Astrocyte (in vitro differentiated cells and primary cell): ENCODE measurements at places on chromosomes 2 and 18. TPM values are rescaled to one million over a fixed set of nuclear protein-coding genes. Genes with fewer than 3 reads are reported as not detected.

DNA sequence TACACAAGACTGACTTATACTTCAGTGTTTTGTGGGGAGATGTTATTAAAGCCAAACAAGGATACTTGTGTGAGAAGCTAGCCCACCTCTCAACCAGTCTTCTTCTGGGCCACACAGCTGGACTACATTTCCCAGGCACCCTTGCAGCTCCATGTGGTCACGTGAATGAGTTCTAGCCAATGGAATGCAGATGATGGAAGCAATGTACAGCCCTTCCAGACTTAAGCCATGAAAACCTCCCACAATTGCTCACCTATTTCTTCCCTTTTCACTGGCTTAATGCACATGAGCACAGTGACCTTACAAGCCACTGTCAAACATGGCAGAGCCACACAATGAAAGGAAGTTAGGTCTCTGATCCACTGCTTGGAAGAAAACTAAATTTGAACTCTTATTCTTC, 20.4 kb upstream of the FEZ2 start:
- no peaks in the 10 kb centered on the region for H3K27me3 ChIP-seq
- no peaks in the 10 kb centered on the region for H3K36me3 ChIP-seq
- no peak overlapping the region for H3K27ac ChIP-seq
- no peak overlapping the region for H3K4me3 ChIP-seq

- no peaks in the 10 kb centered on the region for H3K27me3 ChIP-seq
- no peak overlapping the region for H3K4me3 ChIP-seq
- no peak for DNase-seq
- H3K27ac ChIP-seq, result no peak overlapping the region
- no peaks in the 10 kb centered on the region for H3K4me1 ChIP-seq
- H3K36me3 ChIP-seq, result no peaks in the 10 kb centered on the region
These were observed 46.9 kb upstream of the ASPRV1 start for GRCh38 chr2:70008290-70008689.

- H3K4me3 ChIP-seq, result no peak overlapping the region
- H3K27me3 ChIP-seq, result no peaks in the 10 kb centered on the region
- DNase-seq, result peak; percentile 56
- no peaks in the 10 kb centered on the region for H3K4me1 ChIP-seq
- no peak overlapping the region for H3K27ac ChIP-seq
- no peaks in the 10 kb centered on the region for H3K36me3 ChIP-seq
These were observed 231.5 kb downstream of the SLC8A1 start for GRCh38 chr2:40220177-40220925.

AMER3 gene
- total RNA-seq, result 0.07 TPM in 1 of 2 replicates, not detected in the other

CCDC68 gene
- 2.2 and 2.4 TPM in 2 replicates for total RNA-seq

DNA sequence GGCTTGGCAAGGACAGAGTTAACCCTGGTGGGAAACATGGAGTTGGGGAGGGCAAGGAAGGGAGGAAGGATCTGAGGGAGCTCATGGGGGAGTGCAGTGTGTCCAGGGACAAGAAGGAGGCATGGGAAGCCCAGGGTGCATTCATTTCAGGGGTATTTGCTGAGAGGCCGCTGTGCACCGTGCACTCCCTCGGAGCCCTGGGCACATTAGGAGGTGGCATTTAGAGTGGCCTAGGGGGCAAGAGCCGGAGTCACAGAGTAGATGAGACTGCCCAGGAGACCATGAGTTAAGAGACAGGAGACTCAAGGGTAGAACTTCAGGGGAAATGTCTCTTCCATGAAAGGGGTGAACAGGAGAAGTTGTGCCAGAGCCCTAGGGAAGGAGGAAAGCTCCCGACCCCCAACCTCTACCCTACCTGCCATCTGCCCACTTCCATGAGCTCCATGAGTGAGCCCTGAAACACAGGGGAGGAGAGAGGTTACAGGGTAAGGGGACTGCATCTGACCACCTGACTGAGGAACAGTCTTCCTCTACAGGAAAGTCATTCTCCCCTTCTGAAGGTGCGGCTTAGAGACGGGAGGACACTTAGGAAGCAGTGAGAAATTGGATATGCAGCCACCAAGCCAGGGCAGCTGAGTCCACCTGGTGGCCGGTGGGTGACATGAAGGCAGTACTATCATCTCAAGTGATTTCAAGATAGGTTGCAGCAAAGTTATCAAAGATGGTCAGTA, 58.5 kb upstream of the COPS8 start:
- no peaks in the 10 kb centered on the region for H3K27me3 ChIP-seq
- H3K4me1 ChIP-seq, result peaks cover 13% of the 10 kb centered on the region

DNA sequence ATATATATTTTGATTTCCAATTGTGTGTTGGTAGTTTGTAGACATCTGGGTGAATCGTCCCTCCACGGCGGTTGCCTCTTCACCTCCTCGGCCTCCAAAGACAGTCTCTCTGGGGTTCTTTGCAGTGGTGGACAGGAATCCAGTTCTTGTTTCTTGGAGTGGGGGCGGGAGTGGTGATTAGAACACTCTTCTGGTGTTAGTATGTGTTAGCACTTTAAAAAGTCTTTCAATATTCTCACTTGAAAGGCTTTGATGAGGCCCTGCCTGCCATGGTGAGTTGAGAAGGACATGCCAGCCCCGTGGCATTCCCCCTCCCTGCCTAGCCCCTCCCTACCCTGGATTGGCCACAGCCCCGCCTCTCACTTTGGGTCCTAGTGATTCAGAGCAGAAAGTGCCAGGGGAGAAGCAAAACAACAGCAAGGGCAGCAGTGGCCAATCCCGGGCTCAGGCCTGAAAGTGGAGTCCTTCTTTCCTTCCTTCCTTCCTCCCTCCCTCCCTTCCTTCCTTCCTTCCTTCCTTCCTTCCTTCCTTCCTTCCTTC, 316.8 kb upstream of the HS6ST1 start:
- no peak overlapping the region for H3K4me3 ChIP-seq
- no peak for DNase-seq
- no peaks in the 10 kb centered on the region for H3K27me3 ChIP-seq
- no peak overlapping the region for H3K27ac ChIP-seq
- peaks cover 30% of the 10 kb centered on the region for H3K4me1 ChIP-seq
- H3K36me3 ChIP-seq, result no peaks in the 10 kb centered on the region

DNA sequence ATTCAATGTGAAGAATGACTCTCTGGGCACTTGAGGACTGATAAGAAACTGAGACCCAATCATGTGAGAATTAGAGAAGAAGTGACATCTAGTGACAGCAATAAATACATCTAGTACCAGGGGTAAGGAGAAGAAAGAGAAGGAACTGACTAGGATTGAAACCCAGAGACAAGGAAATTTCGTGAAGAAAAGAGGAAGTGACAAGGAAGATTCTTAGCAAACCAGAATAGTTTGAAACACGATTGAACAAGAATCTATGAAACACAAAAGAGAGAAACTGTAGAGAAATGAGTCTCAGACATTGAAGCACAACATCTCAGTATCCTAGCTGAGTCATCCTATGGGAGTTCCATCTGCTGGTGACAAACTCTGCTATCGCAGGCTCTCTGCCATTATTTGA, 571.9 kb upstream of the PKDCC start:
- no peaks in the 10 kb centered on the region for H3K27me3 ChIP-seq
- no peak for DNase-seq

DNA sequence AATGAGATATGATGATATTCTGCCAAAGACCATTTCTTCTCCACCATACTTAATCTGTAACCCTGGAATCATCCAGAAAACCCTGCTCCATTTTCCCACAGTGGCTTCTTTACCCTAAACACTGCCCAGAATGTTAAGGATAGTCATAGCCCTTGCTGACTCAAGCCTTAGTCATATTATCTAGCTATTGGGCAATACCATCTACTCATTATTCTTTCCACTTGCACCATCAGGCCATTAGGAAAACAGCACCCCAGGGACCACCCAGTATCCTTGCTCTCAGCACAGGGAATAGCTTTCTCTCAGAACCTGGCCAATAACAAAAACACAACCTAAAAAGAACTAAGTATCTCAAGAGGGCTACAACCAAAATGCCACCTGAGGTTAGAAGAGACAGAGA, 445.7 kb upstream of the SLC14A2 start:
- no peak overlapping the region for H3K4me3 ChIP-seq
- peak; percentile 92 for DNase-seq
- H3K27me3 ChIP-seq, result no peaks in the 10 kb centered on the region
- peaks cover 40% of the 10 kb centered on the region for H3K4me1 ChIP-seq
- peak overlapping the region; percentile 77 for H3K27ac ChIP-seq
- no peaks in the 10 kb centered on the region for H3K36me3 ChIP-seq

DNA sequence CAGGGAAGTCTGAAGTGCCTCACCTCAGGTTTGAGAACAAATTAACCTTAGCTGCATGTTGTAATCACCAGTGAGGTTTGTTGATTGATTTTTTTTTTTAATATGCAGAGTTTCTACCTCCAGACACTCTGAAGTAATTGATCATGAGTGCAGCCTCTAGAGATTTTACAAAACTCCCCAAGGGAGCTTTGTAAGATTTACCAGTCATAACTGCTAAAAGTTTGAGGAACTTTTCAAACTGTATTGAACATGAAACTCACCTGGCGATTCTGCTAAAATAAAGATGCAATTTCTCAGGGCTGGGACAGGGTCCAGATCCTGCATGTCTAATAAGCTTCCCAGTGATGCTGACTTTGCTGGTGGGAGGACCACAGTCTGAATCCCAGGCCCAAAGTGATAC, 339.6 kb upstream of the DCC start:
- H3K36me3 ChIP-seq, result no peaks in the 10 kb centered on the region
- DNase-seq, result no peak
- H3K27ac ChIP-seq, result no peak overlapping the region
- H3K27me3 ChIP-seq, result no peaks in the 10 kb centered on the region

- DNase-seq, result peak; percentile 12
- H3K27ac ChIP-seq, result peak overlapping the region; percentile 41
- no peaks in the 10 kb centered on the region for H3K36me3 ChIP-seq
- peak overlapping the region; percentile 20 for H3K4me3 ChIP-seq
These were observed 4.1 kb downstream of the CDK5R2 start for GRCh38 chr2:218963601-218964000.

SCN7A gene
- 0.36 and 0.50 TPM in 2 replicates for total RNA-seq

NEU2 gene
- not detected in 2 replicates for total RNA-seq

SRSF7 gene
- 104 and 120 TPM in 2 replicates for total RNA-seq
